ENCODE measurements at places on chromosomes 7 and 10.
A peak's percentile ranks its signal among the peaks of the same experiment; 100 is the strongest.

GRCh38 chr7:121936951-121937623 lies 64.1 kb downstream of the PTPRZ1 start:
- no peak for DNase-seq

- no peak for DNase-seq
Measured at GRCh38 chr7:42186151-42186550, 50.9 kb downstream of the GLI3 start.

DNA sequence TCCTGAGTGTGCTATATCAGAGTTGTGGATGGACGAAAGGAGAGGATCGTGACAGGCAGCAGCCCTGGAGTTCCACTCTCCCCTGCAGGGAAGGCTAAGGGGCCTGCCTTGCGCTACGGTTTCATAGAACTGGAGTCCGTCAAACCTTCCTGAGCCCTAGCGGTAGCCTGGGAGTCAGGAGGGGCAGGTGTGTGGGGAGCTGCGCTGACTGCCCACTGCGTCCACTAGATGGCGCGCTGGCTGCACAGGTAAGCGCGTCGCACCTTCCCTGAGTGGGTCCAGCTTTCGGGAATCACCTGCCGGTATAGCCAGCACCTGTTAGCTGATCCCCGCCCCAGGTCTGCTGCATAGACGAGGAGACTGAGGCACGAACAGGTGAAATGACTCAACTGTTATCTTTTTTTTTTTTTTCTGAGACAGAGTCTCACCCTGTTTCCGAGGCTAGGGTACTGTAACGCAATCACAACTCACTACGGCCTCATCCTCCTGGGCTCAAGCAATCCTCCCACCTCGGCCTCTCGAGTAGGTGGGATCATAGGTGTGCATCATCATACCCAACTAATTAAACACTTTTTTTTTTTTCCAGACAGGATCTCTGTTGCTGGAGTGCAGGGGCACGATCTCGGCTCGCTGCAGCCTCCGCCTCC lies 20.2 kb upstream of the BAIAP2L1 start:
- DNase-seq, result peak; percentile 42

DNA sequence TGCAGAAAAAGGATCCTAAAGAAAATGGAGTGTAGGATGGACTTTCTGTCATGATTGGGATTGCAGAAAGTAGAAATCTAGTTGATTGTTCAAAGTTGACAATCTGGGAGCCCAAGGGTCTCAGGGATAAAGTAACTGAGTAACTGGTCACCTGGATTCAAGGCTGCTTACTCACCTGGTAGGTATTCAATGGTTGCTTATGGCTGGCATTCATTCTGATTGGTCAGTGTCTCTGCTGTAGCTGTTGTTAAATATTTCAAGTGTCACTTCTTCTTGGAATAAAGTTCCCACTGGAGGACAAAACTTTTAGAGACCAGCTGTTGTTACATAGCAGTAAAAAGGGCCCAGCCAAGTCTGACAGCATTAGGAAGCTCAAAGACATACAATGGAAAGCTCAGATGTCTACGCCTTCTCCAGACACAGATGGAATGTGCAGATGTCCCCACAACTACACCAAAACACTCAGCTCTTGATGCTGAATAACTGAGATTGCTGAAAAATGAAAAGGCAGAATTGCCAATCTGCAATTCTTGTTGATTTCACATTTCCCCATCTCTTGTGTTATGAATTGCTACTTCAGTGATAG lies 106.9 kb downstream of the ZNF467 start:
- DNase-seq, result no peak

- DNase-seq, result no peak
Measured at GRCh38 chr7:47031786-47032535, 550.0 kb downstream of the TNS3 start.

- no peak for DNase-seq
Measured at GRCh38 chr10:6225263-6225814, 22.6 kb downstream of the PFKFB3 start.

DNA sequence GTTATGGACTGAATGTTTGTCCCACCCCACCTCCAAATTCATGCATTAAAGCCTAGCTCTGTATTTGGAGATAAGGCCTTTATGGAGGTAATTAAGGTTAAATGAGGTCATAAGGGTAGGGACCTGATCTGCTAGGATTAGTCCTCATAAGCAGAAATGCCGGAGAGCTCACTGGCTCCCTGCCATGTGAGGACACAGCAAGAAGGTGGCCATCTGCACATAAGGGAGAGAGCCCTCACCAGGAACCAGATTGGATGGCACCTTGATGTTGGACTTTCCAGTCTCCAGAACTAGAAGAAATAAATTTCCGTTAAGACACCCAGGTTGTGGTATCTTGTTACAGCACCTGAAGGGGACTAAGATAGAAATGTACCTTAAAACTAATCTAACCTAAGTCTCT lies 816.1 kb upstream of the C7orf33 start:
- DNase-seq, result no peak

- DNase-seq, result no peak
Measured at GRCh38 chr10:113993489-113993991, 50.1 kb upstream of the ADRB1 start.

- no peak for DNase-seq
Measured at GRCh38 chr7:112788778-112789343, 1.3 kb downstream of the TMEM168 start.

- no peak for DNase-seq
Measured at GRCh38 chr10:131859341-131860020, 41.3 kb upstream of the PPP2R2D start.

GRCh38 chr7:141649137-141649864 lies 52.7 kb downstream of the DENND11 start:
- no peak for DNase-seq

DNA sequence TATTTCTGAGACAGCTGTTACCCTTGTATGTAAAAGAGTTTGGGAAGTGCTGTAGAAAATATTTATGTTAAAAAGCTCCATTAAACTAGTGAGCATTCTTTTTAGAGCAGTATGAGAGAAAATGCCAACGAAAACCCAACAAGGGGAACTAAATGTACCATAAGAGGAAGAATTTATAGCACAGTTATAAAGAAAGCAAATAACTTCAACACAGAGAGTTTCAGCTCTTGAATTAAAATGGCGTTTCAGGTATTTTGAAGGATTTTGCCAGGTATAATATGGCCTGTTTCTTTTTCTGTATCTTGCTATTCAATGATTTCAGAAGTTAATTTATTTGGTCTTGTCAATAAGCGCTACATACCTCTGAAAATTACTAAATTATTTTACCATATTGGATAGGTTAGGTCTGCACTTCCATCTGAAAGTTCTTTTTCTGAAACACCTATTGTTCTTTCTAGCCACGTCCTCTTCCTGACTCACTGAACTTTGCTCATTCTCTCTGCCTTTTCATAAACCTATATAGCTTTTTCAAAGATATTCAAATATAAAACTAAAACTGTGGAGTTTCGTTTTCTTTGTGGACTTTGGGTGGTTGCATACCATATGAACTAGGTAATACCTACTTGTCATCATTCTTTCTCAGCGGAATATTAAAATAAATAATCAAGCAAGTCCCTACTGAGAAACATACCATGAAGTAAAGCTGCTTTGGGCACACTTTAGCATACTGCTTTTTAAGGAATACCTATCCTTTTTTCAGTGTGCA lies 136.1 kb downstream of the SEMA3A start:
- no peak for DNase-seq

- DNase-seq, result no peak
Measured at GRCh38 chr7:55026867-55027490, 8.2 kb downstream of the EGFR start.

- no peak for DNase-seq
Measured at GRCh38 chr7:109126404-109127050, 556.9 kb downstream of the DNAJB9 start.

GRCh38 chr10:60149003-60149402 lies 240.7 kb downstream of the ANK3 start:
- no peak for DNase-seq

GRCh38 chr10:124711145-124711544 lies 33.0 kb downstream of the FAM53B start:
- no peak for DNase-seq

GRCh38 chr10:104274762-104275721 lies 6.1 kb downstream of the GSTO2 start:
- DNase-seq, result no peak

DNA sequence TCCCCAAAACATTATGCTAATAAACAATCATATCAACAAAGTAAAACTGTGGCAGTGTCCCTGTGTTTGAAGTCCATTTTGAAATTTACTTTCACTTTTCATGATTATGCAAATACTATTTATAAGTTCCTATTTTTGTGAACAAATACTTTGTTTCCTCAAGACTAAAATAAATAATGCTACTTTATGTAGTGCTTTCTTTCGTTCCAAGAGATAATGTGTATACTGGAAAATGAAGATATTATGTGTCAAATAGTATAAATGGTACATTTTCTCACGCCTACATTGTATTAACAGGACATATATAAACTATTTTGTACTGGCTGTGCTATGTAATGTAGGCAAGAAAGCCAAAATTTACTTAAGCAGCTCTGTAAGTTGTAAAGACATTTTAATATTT lies 136.3 kb downstream of the MALRD1 start:
- DNase-seq, result no peak

DNA sequence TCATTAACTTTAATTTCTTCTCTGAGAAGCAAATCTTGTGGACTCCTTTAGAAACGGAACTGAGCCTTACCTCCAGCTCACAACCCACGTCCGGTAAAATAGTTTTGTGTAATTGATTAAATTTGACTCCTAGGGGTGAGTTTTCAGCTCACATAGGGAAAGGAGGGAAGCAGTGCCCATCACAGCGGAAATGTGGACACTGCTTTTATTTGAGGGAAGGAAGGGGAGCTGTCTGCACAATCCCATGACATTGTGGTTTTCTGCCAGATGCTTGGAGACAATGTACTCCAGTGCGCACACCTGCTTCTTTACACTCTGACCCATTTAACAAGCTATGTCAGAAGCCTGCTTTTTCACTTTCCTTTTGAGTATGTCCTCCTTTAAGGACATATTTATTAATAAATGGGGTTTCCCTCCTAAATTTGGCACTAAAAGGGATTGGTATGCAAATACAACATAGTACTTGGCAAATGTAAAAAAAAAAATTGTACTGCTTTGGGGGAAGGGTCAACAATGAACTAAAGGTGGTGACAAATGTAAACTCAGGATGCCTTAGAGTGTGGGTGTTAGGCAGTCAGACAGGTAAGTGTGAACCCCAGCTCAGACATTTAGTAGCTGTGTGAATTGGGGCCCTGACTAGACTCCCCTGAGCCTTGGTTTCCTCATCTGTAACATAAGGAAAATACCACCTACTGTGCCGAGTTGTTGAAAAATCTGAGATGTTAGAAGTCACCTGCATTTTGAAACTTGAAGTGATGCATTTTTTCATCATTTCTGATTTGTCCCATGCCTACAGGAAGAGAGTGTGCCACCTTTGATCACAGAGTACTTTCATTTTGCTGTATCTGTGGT lies 90.2 kb upstream of the KLF6 start:
- DNase-seq, result no peak

DNA sequence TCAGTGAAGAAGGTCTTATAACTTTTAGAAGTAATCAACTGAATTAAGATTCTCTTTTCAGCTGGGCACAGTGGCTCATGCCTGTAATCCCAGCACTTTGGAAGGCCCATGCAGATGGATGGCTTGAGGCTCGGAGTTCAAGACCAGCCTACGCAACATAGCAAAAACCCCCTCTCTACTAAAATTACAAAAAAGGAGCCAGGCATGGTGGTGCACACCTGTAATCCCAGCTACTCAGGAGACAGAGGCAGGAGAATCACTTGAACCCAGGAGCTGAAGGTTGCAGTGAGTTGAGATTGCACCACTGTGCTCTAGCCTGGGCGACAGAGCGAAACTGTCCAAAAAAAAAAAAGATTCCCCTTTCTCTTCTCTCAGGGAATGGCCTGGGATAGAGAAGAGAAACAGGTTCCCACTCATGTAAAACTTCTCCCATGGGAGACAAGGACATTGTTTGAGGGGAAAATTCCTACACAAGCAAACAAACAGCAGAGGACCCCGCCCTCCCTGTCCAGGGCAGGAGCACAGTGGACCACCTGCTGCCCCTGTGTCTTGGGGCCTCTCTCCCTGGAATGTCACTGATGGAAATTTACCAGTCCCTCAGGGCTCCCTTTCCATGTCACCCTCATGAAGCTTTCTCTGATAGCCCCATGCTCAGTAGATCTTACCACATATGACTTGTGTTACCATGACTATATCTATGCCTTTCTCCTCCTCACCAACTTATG lies 5.6 kb downstream of the IL2RA start:
- no peak for DNase-seq

DNA sequence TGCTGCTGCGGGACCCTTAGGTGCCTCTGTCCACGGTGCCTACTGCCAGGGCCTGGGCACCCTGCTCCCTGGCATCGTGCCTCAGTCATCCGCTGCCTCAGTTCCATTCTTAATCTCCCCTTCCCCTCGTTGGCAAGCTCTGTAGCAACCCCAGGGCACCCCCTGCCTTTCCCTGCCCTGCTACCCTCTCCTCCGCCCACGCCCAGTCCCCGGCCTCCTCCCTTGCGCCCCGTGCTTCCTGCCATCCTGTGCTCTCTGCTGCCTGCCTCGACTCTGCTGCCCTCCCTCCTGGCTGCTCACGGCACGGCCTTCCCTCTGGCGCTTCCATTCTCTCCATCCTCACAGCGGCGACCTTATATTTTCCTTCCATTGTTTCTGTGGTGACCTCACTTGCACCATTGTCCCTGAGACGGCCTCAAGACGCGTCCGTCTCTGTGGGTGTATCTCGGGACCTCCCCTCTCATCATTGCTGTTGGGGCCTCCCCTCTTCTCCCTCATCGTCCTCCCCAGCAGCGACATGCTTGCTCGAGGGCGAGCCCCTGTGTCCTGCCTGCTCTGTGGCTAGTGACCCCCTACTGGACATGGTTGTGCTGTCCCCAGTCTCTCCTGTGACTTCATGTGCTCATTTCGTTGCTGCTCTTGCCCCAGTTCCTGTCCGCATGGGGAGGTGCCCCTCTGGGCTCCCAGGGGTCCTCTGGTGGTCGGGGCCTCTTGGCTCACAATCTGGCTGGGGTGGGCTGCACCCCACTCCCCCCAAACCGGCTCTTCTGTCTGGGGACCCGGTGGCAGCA lies 35.3 kb downstream of the AGAP3 start:
- no peak for DNase-seq

Data from stimulated activated CD8-positive, alpha-beta memory T cell treated with anti-CD3 and anti-CD28 coated beads, Interleukin-2, amount 100 ng/mL, for 1 hour (primary cell).